Stimulated activated CD4-positive, alpha-beta T cell treated with anti-CD3 and anti-CD28 coated beads, Interleukin-1b, Interleukin-23, amount 100 ng/mL, for 48 hours (primary cell): ENCODE measurements at places on chromosomes 5 and 9.

- DNase-seq, result no peak
These were observed 379 bp upstream of the EGFLAM start for GRCh38 chr5:38258042-38258318.

DNA sequence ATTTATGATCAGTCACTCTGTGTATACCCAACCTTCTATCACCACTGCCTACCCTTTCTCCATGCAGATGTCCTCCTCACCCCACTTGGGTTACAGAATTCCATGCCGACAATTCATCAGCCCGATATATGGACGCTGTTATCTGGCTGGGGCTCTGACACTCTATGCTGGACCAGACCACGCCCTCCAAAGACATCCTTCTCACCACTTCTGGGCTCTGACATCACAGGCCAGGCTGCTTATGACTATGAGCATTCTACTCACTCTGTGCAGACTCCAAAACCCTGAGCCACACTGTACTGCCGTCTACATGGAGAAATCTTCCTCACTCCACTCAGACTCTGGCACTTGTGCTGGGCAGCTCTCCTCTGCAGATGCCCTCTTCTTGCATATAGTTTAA is 7.6 kb upstream of the AK3 start:
- no peak for DNase-seq

GRCh38 chr5:34563931-34564709 is 92.0 kb upstream of the RAI14 start:
- no peak for DNase-seq

GRCh38 chr9:30851600-30851999 is 1532.8 kb upstream of the ACO1 start:
- DNase-seq, result no peak

DNA sequence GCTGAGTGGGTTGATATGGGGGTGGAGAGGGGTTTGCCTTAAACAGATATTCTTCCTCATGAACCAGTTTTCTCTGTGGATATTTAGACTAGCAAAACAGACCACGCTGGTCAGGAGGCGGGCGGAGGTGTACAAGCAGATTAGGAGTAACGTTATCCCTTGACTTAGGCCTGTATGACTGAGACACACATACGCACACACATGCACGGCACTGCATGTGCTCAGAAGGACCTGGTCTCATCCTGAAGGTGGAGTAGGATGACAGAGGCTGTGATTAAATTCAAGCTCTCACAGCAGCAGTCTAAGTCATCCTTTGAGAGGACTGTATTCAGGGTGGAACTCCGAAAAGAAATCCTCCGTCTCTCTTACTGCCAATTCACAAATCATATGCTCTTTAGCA is 209.7 kb downstream of the DIRAS2 start:
- DNase-seq, result no peak

- no peak for DNase-seq
These were observed 439.0 kb downstream of the EBF1 start for GRCh38 chr5:158660726-158661125.

- no peak for DNase-seq
These were observed 7.3 kb upstream of the ROPN1L start for GRCh38 chr5:10434392-10434791.

DNA sequence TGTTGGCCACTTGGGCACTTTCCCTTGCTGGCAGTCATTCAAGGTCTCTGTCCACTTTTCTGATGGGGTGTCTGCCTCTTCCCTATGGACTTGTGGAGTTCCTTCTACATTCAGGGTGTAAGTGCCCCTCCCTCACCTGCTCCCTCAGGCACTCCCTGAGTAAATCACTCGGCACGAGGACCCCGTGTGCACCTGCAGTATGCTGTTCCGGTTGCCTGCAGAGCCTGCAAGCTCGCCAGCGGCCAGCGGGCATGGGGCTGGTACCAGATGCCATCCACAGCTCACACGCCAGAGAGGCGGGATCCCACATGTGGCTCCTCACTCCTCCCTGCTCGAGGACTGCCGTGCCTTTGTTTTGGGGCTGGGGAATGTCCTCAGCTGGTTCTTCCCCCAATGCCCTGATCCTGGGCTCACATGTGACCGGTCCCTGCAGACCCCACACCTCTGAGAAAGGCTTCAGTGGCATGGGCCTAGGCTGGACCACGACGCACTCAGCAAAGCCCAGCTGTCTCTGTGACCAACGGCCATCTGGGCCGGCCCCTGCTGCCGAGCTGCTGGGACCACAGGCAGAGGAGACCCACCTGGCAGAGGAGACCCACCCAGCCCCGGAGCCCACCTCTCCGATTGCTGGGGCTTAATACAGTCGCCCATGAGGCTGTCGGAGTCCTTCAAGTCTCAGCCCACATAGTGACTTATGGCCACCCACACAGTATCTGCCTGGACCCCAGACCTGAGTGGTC is 46.1 kb upstream of the CLPTM1L start:
- no peak for DNase-seq

- DNase-seq, result no peak
These were observed 72.0 kb upstream of the ENTREP1 start for GRCh38 chr9:69253057-69253456.

GRCh38 chr5:126847456-126847820 is 70.5 kb downstream of the LMNB1 start:
- no peak for DNase-seq

DNA sequence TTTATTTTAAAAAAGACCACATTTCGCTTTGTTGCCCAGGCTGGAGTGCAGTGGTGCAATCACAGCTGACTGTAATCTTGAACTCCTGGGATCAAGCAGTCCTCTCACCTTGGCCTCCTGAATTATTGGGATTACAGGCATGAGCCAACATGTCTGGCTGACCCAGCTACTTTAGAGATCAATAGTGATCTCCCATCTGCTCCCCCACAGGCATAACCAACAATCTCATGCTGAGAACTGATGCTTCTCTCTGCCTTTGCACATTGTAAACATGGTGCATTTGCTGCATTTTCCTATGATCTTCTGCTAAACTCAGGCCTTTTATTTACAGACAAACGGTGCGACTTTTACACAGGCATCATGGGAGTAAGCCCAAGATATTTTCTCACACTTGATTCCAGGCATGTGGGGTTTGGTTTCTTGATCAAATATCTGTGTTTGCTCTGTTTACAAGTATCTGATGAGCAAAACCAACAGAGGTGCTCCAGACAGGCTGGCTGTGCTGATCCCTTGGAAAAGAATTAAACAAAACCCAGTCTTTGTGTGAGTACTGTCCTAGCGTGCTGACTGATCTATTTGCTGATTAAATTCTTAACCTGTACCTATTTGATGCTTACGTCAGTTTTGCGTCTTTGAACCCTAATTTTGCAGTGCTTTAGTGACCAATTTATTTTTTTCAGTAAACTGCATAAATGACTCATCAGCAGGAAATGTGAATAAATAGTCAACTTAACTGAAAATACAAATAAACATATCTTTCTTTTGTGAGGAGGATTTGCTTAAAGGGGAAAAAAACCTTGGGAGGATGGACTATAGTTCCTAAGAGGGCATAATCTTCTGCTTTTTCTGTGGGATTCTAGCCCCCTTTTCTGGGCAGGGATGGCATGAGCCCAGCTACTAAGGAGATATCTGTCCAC is 191.7 kb upstream of the NR3C1 start:
- no peak for DNase-seq

DNA sequence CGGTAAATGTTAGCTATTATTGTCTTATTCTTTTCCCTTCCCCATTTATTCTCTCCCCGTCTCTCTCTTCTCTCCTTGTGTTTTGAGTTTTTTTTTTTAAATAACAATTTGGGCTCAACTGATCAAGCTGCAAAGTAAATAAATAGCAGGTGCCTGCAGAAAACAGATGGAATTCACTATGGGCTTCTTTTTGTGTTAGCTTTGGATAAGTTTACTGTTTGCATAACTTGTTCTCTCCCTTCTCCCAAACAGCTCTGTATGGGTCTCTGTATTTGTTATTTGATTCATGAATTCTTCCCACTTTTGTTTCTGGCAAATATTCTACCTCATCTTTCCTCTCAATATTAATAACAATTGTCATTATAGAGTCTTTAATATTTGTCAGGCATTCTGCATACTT is 111.8 kb upstream of the ASTN2 start:
- DNase-seq, result no peak

DNA sequence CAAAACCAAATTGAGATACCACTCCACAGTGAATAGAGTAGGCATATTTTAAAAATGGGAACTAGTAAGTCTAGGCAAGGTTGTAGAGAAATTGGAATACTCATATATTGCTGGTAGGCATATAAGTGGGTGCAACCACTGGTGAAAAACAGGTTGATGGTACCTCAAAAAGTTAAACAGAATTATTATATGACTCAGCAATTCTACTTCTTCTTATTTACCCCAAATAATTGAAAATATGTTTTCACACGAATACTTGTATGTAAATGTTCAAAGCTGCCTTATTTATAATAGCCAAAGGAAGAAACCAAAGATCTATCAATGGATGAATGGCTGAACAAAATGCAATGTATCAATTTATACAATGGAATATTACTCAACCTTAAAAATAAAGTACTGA is 79.1 kb downstream of the CDH9 start:
- no peak for DNase-seq

GRCh38 chr5:75190227-75190626 is 46.5 kb downstream of the ANKRD31 start:
- no peak for DNase-seq

- no peak for DNase-seq
These were observed 25.7 kb downstream of the SYK start for GRCh38 chr9:90827181-90827871.

DNA sequence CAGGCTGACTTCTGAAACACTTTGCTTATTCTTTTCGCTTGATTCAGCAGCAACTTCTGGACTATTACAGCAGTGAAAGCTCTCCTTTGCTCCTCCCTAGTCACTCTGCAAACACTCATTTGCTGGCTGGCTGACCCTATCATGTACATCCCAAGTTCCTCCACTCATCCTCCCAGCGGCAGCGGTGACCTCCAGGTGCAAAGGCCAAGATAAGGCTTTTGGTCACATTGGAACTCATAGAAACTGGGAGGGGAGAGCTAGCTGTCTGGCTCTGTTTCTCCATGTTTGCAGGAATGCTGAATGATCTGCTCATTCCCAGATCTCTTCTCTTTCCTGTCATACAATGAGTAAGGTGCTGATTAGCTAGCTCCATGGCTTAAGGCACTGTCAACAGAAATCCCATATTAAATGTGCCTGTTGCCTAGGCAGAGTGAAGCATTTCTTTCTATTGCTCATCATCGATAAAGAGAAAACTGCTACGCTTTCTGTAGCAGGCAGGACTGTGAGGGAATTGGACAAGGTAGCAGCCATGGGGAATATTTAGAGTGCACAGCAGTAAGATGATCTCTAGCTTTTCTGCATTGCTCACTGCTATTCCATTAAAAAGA is 250.5 kb upstream of the PDE4D start:
- no peak for DNase-seq

- no peak for DNase-seq
These were observed 265.8 kb upstream of the TRPC7 start for GRCh38 chr5:136631186-136631585.

DNA sequence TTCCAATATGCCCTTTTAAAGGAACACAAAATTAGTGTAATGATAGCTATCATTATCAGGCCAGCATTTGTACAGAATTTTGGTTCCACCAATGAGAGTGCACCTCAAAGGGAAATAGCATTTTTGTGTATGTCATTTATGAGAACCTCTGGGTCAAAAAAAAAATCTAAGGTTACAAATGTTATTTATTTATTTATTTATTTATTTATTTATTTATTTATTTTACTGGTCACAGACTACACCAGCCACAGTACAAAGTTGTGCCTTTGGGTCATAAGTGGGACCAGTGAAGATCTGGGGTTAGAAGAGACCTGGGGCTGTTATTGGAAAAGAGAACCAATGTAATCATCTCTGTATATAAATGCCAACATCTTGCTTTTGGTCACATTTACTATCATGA is 523.9 kb downstream of the CETN3 start:
- DNase-seq, result no peak

DNA sequence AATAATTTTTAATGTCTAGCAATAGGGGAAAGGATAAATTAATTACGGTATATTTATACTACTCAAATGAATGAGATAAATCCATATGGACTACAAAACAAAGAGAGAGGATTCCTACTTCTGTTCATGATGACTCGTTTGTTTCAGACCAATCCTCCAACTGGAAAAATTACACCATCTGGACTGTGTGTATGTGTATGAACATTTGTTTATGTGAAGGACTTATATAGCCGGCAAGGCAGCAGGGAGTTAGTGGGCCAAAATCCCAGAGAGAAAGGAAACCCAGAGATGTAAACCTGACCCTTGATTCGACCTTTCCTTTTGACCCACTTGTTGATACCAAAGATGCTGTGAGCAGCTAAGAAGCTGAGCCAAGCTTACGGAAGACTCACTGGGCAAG is 20.1 kb downstream of the PDE6A start:
- DNase-seq, result no peak
